CD4-positive, alpha-beta T cell treated with Interleukin-1 beta for 1 hour (primary cell): ENCODE measurements at places on chromosomes 2 and 18.

DNA sequence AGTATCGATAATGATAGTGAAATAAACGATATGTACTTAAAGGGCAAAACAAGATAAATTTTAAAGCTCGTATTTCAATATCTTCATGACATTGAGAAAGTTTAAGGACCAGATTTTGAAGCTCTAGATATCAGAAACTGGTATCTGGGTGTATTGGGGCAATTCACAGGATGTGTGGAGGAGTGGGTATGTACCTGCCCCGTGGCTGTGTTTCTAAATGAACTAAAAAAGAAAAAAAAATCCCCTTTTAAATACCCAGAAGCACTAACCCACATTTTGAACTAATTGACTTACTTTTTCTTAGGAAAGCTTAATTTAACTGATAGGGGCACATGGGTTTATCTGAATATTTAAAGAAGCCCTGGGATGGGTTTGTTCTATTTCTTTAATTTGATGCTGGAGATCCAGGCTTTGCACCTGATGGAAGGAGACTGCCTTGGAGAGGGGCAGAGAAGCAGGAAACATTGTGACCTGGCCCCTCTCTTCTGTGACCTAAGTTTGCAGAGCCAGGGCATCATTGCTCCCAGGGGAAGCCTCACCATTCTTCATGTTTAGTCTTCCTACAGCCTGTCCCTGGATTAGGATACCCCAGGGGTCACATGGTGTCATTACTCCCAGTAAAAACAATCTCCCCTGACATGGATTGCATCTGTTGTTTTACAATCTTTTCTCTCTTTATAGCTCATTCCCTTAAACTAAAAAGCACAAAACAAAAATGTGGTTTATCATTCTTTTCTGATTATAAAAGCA, 7.6 kb upstream of the KCTD1 start:
- DNase-seq, result no peak

DNA sequence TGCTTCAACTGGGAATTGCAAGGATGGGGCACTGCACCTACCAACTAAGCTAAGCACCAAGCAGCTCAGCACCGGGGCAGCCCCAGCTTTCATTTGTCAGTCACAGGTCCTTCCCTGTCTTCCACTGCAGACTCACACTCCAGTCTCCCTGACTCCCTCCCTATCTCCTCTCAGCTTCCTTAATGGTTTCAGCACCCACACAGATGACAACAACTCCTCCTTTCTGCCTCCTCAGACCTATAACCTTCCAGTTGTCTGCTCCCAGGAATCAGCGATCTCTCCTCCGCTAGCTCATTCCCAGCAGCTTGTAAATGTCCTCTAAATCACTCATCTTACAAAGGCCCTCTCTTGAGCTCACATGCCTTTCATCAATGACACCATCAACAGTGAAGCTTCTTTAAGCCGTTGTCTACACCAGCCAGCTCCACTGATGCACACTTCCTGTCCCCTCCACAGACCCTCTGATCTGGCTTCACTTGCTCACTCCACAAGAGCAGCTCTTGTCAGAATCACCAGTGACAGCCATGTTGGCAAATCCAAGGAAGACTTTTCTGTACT, 32.1 kb downstream of the CLASP1 start:
- no peak for DNase-seq

DNA sequence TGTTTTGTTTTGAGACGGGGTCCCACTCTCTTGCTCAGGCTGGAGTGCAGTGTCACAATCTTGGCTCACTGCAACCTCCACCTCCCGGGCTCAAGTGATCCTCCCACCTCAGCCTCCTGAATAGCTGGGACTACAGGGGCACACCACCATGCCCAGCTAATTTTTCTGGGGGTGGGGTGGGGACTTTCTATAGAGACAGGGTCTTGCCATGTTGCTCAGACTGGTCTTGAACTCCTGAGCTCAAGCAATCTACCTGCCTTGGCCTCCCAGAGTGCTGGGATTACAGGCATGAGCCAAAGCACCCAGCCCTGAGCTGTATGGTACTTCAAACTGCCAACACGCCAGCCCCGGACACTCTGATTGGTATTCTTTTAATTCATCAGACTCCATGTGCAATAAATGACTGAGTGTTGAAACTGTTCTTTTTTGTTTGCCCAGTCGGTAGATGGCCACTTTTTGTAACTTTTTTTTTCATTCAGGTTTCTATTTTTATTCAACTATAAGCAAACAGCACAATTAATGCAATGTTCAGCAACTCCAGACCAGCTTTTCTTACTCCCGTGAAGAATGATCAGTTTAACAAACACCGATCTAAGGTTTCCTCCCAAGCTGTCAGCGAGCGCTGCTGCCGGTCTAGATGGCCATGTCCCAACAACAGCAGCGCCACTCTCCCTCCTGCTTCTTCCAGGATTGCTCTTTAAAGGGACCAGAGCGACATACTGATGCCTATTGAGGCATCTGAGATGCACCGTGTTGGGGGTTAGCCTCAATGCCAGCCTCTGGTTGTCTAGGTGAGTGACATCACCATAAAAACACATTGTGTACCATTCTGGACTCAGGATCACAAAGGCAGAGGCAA, 12.5 kb upstream of the TGOLN2 start:
- DNase-seq, result no peak

GRCh38 chr2:40820319-40820718, 368.4 kb upstream of the SLC8A1 start:
- DNase-seq, result no peak

DNA sequence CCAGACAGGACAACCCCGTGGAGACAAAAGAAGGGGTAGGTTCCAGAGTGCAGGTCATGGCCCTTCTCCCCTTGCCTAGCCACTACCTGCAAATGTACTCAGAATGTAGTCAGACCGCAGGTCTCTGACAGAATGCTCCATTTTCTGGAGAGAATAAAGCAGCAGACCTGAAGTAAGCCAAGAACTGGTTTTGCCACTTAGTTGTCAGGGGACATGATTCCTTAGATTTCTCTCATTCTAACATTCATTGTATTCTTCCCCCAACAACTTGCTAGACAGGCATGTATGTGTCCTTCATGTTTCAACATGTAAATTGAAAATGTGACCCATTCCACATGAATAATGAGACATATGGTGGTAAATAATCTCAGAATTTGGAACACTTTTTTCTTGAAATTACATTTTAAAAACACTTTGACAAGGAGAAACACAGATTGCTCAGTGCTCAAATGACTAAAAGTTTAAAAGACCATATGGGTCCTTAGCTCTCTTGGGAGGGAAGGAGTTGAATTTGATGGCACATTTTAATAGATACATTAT, 142.4 kb downstream of the CCBE1 start:
- no peak for DNase-seq

- DNase-seq, result no peak
Observed at GRCh38 chr18:48095726-48096125, 165.3 kb upstream of the SMAD2 start.

GRCh38 chr2:144776766-144777165, 256.8 kb upstream of the ZEB2 start:
- no peak for DNase-seq

DNA sequence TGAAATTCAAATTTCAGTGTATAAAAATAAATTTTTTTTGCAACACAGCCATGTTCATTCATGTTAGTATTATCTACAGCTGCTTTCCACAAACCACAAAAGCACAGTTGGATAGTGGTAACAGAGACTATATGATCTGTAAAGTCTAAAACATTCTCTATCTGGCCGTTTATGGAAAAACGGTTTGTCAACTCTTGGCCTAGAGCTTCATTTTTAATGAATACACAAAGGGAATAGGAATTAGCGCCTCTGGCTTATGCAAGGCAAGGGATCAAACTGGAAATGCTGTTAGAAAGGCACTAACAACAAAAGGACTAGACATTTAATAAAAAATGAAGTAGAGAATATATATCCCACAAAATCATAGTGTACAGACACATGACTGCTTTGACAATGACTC, 211.9 kb downstream of the EXOC6B start:
- no peak for DNase-seq

- no peak for DNase-seq
Observed at GRCh38 chr18:68034296-68034695, 517.8 kb upstream of the DSEL start.

DNA sequence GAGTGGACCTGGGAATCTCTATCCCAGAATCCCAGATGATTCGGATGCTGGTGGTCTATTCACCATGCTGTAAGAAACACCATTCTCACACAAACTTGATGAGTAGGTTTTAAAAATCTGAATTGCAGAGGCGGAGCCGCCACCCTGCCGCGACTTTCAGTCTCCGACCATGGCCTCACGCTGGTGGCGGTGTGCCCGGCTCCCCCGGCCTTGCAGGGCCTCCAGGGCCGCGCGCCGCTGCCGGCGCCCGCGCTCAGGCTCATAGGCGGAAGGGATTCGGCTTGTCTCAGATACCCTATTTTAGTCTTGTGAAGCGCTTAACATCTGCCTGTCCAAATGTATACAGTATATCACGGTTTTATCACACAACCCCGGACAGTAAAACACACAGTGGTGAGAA, 2.6 kb upstream of the PPM1B start:
- no peak for DNase-seq

- no peak for DNase-seq
Observed at GRCh38 chr2:15449556-15450236, 111.4 kb downstream of the NBAS start.

- DNase-seq, result no peak
Observed at GRCh38 chr2:215760557-215760956, 252.8 kb downstream of the MREG start.

DNA sequence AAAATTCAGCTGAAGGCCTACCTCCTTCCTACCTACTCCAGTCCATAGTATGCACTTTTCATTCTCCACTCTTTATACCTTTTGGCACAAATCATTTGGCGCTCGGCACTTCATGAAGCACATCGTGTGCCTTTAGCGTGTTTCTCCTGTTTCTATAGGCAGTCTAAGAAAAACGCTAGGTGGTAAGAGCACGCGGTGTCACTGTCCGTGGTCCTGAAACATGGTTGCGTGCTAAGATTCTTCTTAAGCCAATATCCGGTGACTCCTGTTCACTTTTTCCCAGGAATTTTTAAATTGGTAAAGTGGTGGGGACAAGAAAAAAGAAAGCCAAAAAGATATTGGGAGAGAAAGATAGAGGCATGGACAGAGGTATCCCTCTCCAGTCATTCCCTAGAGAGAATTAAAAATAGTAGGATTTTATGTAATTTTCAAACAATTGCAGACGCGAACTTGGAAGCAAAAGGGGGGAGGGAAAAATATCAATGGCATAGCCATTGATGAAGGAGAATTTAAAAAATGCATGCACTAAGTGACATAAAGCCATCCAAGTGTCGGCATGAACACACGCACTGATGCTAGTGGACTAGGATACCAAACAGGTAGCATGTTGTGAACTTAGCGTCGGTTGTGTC, 1.4 kb upstream of the CTNNA2 start:
- DNase-seq, result no peak

GRCh38 chr2:199130501-199130900, 327.2 kb downstream of the SATB2 start:
- DNase-seq, result no peak
